ENCODE measurements at places on chromosomes 13 and 19.

GRCh38 chr13:112466132-112467058 is 90.2 kb downstream of the SPACA7 start:
- no peak for DNase-seq

DNA sequence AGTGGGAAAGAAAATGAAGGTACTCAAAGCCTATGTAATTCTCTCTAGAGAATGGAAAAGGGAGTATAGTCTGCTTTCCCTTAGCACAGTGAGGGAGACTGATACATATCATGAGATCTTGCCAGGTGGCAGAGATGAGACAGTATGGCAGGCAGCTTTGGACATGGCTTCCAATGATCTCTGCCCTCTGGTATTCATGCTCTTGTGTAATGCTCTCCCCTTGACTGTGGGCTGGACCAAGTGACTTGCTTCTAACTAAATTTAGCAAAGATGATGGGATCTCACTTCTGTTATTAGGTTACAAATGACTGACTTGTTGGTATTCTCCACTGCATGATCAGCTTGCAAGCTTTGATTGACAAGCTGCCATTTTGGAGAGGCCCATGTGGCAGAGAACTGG is 10.2 kb downstream of the ZNF132 start:
- no peak for DNase-seq

DNA sequence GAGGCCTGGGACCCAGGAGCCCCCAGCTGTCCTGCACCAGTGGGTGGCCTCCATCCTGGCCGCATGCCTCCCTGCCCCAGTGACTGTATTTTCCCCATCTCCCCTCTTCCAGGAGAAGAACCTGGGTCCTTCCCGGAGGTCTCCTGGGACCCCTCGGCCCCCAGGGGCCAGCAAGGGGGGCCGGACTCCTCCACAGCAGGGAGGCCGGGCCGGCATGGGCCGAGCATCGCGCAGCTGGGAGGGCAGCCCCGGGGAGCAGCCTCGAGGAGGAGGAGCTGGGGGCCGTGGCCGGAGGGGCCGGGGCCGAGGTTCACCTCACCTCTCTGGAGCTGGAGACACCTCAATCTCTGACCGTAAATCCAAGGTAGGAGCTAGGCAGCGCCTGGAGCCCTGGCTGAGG is 4.2 kb downstream of the CCDC9 start:
- DNase-seq, result no peak

GRCh38 chr19:30780032-30780431 is 407.8 kb downstream of the ZNF536 start:
- DNase-seq, result no peak

- no peak for DNase-seq
These were observed 30.2 kb upstream of the CCNE1 start for GRCh38 chr19:29781386-29782259.

All from HTR-8/SVneo (cell line).